ENCODE measurements at places on chromosomes 13 and 19. TPM values are rescaled to one million over a fixed set of nuclear protein-coding genes. Genes with fewer than 3 reads are reported as not detected.

The MIR17HG gene
- polyA plus RNA-seq, result 3.2 TPM

The NLRP7 gene
- not detected for polyA plus RNA-seq

The DOCK6 gene
- polyA plus RNA-seq, result 37.4 TPM

DNA sequence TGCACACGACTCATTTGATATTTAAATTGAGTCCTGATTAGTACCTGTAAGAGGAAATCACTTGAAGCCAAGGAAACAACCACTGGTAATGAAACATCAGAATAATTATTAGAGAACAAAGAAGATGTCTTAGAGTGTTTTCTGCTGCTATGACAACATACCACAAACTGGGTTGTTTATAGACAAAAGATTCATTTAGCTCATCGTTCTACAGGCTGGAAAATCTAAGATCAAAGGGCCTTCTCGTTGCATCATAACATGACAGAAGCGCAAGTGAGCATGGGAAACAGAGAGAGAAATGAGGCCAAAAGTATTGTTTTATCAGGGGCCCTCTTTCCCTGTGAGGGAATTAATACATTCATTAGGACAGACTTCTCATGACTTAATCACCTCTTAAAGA lies 1024.0 kb upstream of the PCDH9 start:
- no peak for DNase-seq

GRCh38 chr13:85771856-85772255 lies 27.4 kb downstream of the SLITRK6 start:
- DNase-seq, result no peak

DNA sequence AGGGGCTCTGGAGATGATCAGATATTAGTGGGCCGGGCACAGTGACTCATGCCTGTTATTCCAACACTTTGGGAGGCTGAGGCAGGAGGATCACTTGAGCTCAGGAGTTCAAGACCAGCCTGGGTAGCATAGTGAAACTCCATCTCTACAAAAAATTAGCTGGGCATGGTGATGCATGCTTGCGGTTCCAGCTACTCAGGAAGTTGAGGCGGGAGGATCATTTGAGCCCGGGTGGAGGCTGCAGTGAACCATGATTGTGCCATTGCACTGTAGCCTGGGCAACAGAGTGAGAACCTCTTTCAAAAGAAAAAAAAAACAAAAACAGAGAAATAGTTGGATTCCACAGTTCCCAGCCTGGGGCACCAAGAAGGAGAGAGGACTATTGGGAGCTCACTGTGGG lies 17.9 kb upstream of the SHFL start:
- no peak for DNase-seq

- no peak for DNase-seq
Observed at GRCh38 chr13:91078093-91078679, 269.3 kb upstream of the MIR17HG start.

- no peak for DNase-seq
Observed at GRCh38 chr13:73039201-73040108, 19.4 kb upstream of the KLF5 start.

GRCh38 chr19:48674216-48674809 lies 1.5 kb upstream of the NTN5 start:
- no peak for DNase-seq

GRCh38 chr13:32354040-32354439 lies 38.7 kb downstream of the BRCA2 start:
- no peak for DNase-seq

GRCh38 chr13:93559718-93560117 lies 333.1 kb downstream of the GPC6 start:
- no peak for DNase-seq

- DNase-seq, result no peak
Observed at GRCh38 chr13:109768176-109768575, 18.2 kb downstream of the IRS2 start.

- DNase-seq, result no peak
Observed at GRCh38 chr19:6521718-6522646, 8.8 kb upstream of the TNFSF9 start.

GRCh38 chr13:30816736-30817135 lies 81.4 kb downstream of the ALOX5AP start:
- DNase-seq, result no peak

GRCh38 chr13:41548910-41549309 lies 91.6 kb downstream of the RGCC start:
- DNase-seq, result no peak

GRCh38 chr19:2790194-2790556 lies 4.9 kb downstream of the THOP1 start:
- DNase-seq, result no peak

Measured in left renal pelvis (tissue), 4 donors.